ENCODE measurements at places on chromosomes 7 and 10. TPM values are rescaled to one million over a fixed set of nuclear protein-coding genes. Genes with fewer than 3 reads are reported as not detected.

ASB15 gene
- not detected for total RNA-seq

VOPP1 gene
- 124 TPM for total RNA-seq

LRCH4 gene
- total RNA-seq = 7.7 TPM

FAS gene
- 97.8 TPM for total RNA-seq

CCL26 gene
- total RNA-seq = 3.0 TPM

PAPOLB gene
- total RNA-seq = not detected

GPC2 gene
- total RNA-seq = 6.0 TPM

HECW1 gene
- total RNA-seq = not detected

BTBD16 gene
- not detected for total RNA-seq

UFSP1 gene
- total RNA-seq = 8.6 TPM

CPXM2 gene
- 6.8 TPM for total RNA-seq

PTF1A gene
- total RNA-seq = not detected

OR9A2 gene
- total RNA-seq = not detected

SPDYE2B gene
- total RNA-seq = not detected

GATA3 gene
- total RNA-seq = not detected

CALHM3 gene
- not detected for total RNA-seq

ALOX5 gene
- total RNA-seq = not detected

TMEM213 gene
- total RNA-seq = not detected

OGDH gene
- total RNA-seq = 79.6 TPM

FRMPD2 gene
- total RNA-seq = 0.09 TPM

TWIST1 gene
- 24.9 TPM for total RNA-seq

BTRC gene
- 11.3 TPM for total RNA-seq

TIAL1 gene
- total RNA-seq = 70.0 TPM

SMO gene
- 28.8 TPM for total RNA-seq
